GM18507 (cell line): ENCODE measurements at places on chromosomes 16 and 17.

DNA sequence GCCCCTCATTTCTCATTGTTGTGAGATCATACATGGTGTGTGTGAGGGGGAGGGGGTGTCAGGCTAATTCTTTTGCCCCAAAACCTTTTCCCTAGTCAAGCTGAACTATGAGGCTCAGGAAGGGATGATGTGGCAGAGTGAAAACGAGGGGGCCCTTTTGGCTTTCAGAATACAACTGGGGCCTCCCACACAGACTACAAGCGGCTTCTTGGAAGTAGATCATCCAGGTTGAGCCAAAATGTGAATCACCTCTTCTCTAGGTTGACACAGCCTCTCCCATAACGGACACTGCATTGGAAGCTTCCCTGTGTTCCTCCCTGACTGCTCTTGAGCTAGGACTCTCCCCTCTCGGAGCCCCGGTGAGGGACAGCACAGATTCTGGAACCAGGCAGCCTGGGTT lies 2.3 kb upstream of the ALKBH5 start:
- no peak for DNase-seq

DNA sequence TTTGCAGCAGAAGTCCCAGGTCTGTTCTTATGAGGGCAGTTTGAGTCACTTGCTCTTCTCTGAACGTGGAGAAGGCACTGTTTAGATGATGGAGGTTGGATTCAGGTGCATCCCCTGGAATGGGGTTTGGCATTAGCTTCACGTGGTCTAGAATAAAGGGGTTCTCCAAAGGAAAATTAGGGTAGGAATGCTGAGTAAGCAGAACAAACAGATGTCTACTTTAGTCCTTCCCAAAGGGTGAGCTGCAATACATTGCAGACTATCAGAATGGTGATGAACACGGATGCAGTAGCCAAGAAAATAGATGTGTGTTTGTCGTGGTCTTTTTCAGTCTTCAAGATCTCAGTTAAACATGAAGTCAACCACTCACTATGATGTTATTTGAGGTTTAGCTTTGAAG lies 3.3 kb upstream of the CBLN1 start:
- no peak for DNase-seq

- no peak for DNase-seq
Measured at GRCh38 chr17:1711804-1712203, 1.6 kb upstream of the TLCD2 start.

GRCh38 chr16:81237282-81237681 lies 1.2 kb upstream of the BCO1 start:
- DNase-seq = no peak

DNA sequence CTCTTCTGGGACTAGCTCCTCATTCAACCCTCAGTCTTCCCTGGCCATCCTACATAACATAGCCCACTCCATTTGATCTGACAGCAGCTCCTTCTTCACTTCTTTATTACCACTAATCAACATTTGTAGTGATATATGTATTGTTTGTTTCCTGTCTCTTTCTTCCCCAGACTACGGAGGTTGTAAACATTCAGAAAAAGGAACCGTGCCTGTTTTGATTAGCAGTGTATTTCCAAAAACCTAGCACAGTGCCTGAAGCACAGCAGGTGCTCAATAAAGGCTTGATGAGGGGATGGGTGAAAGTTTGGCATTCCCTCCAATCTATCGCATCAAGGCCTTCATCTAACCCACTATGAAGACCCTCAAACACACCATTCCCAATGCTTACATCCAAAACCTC lies 150.8 kb downstream of the XYLT1 start:
- DNase-seq = no peak

DNA sequence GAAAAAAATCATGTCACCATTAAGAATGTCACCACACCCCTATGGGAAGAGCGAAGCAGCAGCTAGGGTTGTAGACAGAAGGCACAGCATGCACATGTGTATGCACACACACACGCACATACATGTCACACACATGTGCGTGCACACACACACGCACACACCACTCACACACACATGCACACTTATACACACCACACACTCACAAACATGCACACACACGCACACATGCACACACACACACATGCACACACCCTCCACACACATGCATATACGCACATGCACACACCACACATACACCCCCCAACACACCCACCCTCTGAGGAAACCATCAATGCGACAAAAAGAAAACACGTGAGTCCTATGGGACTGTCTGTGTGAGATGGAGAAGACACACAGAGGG lies 205.4 kb downstream of the ENGASE start:
- DNase-seq = no peak

DNA sequence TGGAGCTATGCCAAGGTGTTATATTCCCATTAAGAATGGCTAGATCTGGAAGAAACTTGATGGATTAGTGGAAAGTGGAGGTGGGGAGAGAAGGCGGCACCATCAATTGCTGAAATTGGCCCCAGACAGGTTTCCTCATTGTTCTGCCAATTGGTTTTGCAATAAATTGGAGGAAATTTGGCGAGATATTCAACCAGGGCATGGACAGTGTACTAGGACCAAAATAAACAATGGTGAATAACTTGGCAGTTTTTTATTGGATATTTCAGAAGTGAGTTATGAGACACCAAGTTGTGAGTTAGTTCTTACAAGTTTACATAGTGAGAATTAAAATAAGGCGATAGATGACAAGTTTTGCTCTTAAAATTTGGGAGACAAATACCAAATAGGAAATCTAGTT lies 41.1 kb upstream of the SOX9 start:
- DNase-seq = no peak

DNA sequence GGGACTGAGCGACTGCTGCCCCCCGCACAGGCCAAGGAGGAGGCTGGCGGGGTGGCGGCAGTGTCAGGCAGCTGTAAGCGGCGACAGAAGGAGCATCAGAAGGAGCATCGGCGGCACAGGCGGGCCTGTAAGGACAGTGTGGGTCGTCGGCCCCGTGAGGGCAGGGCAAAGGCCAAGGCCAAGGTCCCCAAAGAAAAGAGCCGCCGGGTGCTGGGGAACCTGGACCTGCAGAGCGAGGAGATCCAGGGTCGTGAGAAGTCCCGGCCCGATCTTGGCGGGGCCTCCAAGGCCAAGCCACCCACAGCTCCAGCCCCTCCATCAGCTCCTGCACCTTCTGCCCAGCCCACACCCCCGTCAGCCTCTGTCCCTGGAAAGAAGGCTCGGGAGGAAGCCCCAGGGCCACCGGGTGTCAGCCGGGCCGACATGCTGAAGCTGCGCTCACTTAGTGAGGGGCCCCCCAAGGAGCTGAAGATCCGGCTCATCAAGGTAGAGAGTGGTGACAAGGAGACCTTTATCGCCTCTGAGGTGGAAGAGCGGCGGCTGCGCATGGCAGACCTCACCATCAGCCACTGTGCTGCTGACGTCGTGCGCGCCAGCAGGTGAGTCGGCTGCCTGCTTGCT lies 5.6 kb upstream of the TMEM88 start:
- DNase-seq = no peak

DNA sequence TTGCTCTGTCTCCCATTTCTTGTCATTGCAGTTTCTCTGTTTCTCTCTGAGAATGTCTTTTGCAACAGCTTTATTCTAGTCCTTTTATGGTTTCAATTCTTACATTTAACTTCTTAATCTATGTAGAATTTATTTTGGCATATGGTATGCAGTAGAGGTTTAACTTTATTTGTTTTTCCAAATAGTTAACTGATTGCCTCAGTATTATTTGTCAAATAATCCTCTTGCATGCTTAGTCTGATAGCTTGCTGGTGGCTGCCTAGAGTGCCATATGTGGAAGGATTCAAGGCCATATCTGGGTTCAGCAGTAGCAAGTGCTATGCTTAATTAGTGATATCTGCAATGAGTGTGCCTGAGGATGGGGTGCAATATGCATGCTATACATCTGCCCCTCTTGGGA lies 6.9 kb downstream of the SNTB2 start:
- no peak for DNase-seq

GRCh38 chr16:47613251-47613650 lies 152.1 kb downstream of the PHKB start:
- no peak for DNase-seq

- DNase-seq = peak; percentile 23
Measured at GRCh38 chr16:23148513-23149266, 562 bp downstream of the USP31 start.

GRCh38 chr16:66961065-66961744 lies at the start of gene CES3:
TSS of gene CES3 (plus strand) at chr16:66961266. CDS start at chr16:66961308, 42 bp downstream.
- no peak for DNase-seq

DNA sequence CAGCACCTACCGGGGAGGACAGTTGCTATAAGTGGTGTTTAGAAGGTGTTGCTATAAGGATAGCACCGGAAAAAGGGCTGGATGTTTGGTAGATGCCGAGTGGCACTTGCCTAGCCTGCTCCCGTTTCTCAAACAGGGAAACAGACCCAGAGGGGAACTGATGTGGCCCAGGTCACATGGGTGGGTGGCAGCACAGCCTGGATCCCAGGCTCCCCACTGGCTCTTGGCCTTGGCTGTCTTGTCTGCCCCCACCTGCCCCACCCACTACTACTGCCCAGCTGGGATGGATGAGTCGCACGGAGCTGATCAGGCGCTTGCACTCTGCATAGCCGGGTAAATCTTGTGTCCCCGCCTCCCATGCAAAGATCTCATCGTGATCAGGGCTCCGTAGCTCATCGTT lies 7.2 kb downstream of the SMTNL2 start:
- no peak for DNase-seq

DNA sequence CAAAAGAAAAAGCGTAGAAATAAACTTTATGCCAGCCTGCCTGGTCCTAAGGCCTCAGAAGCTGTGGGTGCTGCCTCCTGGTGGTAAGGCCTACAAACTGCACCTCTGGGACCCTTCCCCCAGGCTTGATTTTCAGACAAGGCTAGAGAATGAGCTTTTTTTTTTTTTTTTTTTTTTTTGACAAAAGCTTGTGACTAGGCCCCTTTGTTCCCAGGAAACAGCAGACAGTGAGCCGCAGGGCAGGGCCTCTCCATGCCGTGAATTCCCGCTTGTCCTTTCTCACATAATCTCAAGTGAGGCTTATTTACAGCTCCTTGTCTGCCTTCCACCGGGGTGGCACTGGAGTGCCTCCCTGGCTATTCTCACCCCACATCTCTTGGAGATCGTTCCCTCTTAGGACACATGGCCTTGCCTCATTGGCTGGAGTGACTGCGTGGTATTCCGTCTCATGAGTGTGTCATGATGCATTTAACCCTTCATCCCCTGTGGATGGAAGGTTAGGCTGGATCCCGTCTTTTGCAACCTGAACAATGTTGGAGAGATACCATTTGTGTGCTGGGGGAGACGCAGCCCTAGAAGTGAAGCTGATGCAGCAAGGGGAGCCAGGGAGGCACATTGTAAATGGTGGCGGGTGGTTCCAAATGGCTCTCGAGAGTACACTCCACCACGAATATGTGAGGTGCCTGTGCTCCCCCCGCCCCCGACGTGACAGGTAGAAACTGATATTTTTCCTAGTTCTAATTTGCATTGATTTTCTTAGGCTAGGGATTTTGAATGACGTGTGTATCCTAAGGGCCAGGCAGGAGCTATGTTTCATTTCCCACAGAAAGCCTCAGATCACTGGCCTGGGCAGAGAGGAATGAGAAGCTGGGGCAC lies 49.6 kb downstream of the USP22 start:
- peak; percentile 67 for DNase-seq

DNA sequence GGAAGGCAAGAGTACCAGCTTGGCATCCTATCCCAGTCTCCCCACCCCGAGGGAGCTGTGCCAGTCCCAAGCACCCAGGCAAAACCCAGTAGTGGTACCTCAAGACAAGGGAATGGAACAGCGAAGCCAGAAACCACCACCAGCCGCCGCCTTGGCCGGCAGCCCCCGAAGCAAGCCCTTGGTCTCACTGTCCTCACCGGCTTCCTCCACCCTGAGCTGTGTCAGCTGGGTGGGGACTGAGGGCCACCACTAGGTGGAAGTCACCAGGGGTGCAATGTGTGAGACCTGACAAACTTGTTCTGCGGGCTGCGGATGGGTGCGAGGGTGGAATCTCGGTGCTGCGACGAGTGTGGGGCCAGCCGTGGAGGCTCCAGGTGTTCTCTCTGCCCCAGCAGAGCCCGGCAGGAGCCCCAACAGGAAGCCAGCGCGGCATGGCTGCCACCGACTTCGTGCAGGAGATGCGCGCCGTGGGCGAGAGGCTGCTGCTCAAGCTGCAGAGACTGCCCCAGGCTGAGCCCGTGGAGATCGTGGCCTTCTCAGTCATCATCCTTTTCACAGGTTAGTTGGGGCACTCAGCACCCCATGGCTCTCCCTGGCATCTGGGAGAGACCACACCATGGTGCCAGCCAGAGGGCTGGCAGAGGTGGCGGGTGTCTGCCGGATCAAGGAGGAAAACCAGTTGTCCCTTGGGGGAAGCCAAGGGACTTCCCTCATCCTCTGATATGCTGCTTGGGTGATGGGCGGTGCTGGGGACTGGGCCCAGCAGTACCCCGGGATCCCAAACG lies 6.7 kb downstream of the SMIM5 start:
- no peak for DNase-seq

- DNase-seq = no peak
Measured at GRCh38 chr16:3819746-3820724, 60.5 kb downstream of the CREBBP start.

DNA sequence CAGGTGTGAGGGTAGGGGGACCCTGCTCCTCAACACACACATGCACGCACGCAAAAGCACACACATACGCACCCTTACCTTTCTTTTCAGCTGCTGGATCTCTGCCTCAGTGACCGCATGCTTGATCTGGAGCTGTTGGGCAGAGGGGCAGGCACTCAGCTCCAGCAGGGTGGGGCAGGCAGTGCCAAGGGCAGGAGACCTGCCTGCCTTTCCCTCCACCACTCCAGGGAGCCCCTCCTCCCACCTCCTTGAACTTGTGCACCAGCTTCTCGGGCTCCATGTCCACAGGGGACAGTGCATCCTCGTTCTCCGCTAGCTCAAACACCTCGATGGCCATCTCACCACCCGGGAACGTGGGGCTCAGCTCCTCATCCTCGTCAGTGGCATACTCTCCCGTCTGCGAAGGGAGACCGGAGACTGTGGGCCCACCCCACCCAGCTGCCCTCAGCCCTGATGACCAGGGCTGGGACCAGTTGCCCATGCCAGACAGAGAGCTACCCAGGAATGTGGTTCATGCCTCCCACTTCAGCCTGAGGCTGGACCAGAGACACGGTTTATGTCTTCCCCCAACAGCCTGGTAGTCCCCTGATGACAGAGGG lies 9.3 kb upstream of the SAMD14 start:
- no peak for DNase-seq
